ENCODE measurements at places on chromosomes 12 and 14. TPM values are rescaled to one million over a fixed set of nuclear protein-coding genes. Genes with fewer than 3 reads are reported as not detected.

DNA sequence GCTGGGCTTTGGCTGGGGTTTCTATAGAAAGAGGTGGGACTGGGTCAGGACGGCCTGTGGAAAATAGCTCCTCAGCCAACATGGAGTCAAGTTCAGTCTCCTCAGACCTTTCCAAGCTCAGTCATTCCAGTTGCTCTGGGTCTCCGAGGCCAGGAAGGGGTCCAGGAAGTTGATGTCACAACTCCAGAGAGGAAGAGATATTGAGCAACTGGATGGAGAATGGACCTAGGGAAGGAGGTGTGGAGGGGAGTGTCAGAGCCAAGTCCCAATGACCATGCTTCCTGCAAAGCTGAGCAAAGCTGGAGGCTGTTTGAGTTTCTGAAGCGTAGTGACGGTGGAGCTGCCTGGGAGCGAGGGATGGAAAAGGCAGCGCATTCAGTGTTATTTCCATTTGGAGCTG lies 86.1 kb downstream of the SLC24A4 start:
- DNase-seq, result no peak

DNA sequence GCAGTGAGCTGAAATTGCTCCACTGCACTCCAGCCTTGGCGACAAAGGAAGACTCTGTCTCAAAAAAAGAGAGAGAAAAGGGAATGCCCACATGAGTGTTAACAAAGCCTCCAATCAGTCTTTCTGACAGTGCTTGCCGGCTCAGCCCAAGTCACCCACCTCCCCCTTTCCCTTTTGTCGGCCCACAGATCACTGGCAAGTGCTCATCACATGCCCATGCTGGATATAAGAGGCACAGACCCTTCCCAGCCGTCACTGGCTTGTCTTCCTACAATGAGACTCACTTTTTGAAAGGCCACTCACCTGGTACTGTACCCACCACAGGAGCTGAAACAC lies 70.8 kb downstream of the CCDC88C start:
- DNase-seq, result no peak

DNA sequence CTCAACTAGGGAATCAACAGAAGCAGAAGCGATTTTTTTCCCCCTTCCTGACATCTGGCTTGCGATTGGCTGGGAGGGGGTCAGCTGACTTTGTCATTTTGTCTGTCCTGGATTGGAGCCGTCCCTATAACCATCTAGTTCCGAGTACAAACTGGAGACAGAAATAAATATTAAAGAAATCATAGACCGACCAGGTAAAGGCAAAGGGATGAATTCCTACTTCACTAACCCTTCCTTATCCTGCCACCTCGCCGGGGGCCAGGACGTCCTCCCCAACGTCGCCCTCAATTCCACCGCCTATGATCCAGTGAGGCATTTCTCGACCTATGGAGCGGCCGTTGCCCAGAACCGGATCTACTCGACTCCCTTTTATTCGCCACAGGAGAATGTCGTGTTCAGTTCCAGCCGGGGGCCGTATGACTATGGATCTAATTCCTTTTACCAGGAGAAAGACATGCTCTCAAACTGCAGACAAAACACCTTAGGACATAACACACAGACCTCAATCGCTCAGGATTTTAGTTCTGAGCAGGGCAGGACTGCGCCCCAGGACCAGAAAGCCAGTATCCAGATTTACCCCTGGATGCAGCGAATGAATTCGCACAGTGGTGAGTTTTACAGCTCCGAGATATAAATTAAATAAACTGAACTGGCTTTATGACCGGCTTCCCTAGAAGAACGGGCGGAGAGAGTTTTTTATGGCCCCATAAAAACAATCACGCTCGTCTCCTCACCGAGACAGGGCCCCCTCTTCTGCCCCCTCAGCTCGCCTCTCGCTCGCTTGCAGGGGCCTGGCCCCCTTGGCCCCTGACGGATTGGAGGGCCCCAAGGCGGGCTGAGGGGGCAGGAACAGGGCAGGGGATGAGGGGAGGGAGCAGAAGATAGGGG lies at the start of gene HOXC6:
TSS of gene HOXC6 (plus strand) at position 127 of the 888 bp plus-strand sequence. CDS start at position 209, 82 bp downstream.
- no peak for DNase-seq

DNA sequence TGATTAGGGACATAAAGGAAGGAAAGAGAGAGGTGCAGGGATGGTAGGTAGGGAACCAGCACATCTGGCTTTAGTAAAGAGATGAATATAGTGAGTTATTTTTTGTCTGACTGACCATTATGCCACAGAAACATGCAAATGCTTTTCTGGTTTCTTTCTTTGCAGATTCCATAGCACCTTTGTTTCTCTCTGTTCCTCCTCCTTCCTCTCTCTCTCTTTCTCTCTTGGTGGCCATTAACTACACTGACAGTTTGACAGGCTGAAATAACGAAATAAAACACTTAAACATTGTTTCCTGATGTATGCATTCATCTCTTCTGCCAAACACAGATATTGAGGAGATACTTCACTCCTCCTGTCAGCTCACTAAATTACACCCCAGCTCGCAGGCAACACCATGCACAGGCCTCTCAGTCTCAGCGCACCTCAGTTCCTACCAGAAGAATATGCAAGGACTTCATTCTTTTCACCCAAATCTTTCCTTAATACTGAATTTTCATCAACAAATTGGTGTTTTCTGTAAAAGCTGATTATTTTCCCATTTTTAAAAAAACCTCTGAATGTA lies 406.9 kb upstream of the SOX5 start:
- no peak for DNase-seq

GRCh38 chr12:123723011-123723410 lies 10.9 kb downstream of the ATP6V0A2 start:
- no peak for DNase-seq

DNA sequence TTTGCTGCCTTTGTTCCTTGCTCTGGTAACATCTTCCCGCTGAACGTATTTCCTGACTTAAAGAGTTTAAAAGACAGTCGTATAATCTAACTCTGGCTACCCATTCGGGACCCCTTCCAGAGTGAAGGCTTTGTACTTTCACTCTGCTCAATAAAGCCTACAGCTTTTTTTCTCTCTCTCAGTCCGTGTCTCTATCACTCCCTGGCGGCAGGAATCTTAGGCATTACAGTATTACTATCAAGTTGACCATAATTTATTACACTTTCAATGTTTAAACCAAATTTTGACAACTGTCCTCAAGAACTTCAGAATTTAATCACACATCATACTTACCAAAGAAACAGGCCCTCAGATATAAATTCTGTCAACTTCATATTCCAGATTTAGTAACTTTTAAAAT lies 967.9 kb downstream of the FSCB start:
- no peak for DNase-seq

- no peak for DNase-seq
Measured at GRCh38 chr14:53640695-53641094, 315.9 kb downstream of the BMP4 start.

GRCh38 chr14:67622675-67623074 lies 3.0 kb downstream of the ARG2 start:
- no peak for DNase-seq

DNA sequence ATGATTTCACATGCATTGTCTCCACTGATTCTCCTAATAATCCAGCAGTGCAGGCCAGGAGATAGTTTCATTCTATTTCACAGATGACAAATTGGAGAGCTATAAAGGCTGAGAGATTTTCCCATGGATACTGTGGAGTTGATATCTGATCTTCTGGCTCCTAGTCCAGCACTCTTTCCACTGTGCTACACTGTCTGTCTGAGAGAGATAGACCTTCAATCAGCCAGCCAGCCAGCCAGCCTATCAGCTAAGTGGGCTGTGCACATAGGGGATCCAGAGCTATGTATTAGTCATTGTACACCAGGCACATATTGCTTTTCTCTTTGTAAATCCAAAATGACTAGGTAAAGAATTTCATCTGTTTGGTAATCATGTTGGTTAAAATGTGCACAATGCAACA lies 91.8 kb upstream of the ATP2B1 start:
- no peak for DNase-seq

- DNase-seq, result no peak
Measured at GRCh38 chr12:39077226-39077625, 171.8 kb upstream of the CPNE8 start.

- no peak for DNase-seq
Measured at GRCh38 chr14:85280074-85280473, 249.9 kb upstream of the FLRT2 start.

DNA sequence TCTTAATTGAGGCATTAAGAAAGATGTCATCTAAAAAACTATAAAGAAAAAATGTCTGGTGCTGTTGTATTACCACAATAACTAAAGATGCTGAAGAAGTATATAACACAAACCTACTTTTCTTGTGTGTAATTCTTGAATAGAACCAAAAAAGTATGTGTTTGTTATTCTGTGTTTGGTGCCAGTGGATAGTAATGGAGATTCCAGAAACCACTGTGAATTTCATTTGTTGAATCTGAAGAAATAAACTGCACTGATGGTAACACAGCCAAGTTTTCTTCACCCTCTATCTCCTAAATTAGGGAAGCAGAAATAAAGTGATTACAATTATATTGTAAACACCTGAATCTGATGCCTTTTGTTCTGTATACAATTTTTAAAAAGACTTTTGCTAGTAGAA lies 13.1 kb upstream of the KERA start:
- DNase-seq, result no peak

DNA sequence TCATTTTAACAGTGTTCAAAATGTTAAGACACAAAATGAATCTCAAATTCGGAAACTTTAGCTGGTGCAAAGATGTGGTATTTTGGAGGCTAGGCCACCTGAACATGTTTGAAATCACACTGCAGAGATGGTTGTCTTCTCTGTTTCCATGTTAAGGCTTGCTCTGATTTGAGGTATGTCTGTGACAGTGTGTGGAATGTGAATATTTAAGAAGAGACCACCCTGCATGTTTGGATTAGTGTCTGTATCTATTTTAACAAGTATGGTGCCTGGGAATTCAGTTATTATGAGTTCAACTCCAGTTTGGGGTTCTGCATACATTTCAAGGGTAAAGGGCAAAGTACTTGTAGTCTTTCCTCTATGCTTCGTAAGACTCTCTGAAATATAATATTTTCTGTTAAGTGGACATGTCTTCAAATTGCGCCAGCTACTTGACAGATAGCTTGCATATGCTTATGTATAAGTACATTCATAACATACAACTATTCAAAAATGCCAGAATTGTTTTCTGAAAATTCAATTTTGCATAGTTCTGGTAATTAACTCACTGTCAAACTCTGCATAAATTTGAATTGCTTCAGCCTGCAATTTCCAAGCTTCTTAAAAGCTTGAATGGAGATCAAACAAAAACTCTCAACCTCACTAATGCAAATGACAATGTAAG lies 424.0 kb downstream of the ADAMTS20 start:
- no peak for DNase-seq

- DNase-seq, result no peak
Measured at GRCh38 chr12:52232674-52233461, at the start of gene KRT7. TSS of gene KRT7 (plus strand) at chr12:52233243. CDS start at chr12:52233297, 54 bp downstream.

DNA sequence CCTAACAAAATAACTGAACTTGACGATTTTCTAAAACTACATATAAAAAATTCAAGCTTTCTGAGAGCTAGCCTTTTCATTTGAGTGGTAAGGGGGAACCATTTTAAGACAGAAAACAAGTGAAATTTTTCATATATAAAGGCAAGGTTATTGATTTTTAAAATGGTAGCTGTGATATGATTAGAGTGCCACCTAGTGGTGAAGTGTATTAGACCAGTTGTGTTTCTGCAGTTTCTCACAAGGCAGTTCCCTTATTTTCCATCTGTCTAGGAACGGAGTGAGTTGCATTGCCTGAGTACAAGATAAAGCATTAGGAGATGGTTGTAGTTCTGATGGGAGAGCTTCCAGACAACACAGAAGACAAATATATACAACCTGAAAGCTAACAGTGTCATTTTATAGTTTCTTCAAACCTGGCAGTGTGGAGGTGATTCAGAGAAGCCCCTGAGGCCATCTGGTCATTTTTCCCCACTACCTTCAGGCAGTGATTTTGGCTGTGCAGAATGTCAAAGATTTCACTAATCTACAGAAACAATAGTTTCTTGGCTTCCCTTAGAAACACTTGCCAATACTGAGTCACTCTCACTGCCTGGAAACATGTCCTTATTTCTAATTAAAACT lies 180.8 kb downstream of the C12orf50 start:
- peak; percentile 24 for DNase-seq

GRCh38 chr12:6644903-6645302 lies 2.3 kb downstream of the ACRBP start:
- no peak for DNase-seq

GRCh38 chr12:110699591-110700445 lies 10.9 kb upstream of the HVCN1 start:
- DNase-seq, result no peak

- no peak for DNase-seq
Measured at GRCh38 chr14:105070760-105071137, 5.5 kb upstream of the GPR132 start.

DNA sequence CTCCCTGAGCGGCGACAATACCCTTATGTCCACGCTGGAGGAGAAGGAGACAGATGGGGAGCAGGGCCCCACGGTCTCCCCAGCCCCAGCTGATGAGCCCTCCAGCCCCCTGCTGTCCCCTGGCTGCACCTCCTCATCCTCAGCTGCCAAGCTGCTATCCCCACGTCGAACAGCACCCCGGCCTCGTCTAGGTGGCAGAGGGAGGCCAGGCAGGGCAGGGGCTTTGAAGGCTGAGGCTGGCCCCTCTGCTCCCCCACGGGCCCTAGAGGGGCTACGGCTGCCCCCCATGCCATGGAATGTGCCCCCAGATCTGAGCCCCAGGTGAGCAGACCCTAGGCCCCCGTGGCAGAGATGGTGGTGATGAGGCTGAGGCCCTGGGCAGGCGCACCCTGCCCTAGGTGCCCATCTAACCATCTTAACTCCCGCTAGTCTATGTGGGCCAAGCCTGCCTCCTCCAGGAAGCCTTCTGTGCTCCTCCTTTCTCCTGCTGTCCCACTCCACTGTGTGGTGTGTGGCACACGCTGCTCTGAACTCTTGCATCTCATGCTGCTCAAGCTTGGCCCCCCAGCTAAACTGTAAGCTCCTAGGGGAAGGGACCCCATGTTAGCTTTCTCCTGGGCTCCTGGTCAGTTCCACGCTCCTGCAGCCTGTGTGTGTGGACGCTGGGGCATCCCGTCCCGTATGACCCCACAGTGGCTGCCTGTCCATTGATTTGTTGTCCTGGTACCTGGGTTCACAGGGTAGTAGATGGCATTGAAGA lies 12.1 kb downstream of the MCRS1 start:
- no peak for DNase-seq

KRT85 gene
- total RNA-seq, result not detected

C1RL gene
- 15.3 TPM for total RNA-seq

RASSF9 gene
- not detected for total RNA-seq

SRGAP1 gene
- 14.8 TPM for total RNA-seq

CMKLR1 gene
- 0.32 TPM for total RNA-seq
